Effector memory CD8-positive, alpha-beta T cell (primary cell): ENCODE measurements at places on chromosomes 2 and 18.

DNA sequence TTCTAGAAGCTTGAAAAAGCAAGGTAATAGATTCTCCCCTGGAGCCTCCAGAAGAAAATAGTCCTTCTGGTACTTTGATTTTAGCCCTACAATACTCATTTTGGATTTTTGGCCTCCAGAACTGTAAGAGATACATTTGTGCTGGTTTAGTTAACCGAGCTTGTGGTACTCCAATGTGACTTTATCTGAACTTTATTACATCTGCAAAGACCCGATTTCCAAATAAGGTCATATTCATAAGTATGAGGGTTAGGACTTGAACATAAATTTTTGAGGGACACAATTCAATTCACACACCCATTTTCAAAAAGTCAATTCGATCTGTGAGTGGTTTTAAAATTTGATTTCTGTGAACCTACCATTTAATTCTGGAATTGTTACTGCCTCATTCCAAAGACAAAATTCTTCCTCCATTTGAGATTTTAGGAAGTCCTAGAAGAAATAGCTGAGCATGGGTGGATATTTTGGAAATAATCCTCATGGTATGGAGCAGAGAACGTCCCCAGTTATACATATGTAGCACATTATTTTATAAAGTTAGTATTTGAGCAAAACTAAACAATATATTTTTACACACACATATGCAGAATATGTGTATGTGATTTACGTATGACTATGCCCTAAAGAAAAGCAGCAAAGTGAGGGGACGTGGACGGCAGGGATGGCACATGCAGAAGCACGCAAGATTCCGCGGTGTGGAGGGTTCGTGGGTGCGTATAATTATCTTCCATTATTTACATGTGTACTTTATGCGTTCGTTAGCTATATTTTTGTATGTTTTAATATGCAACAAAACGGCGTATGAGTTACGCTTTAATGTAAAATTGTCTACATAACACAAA, 905 bp upstream of the NUP35 start:
- DNase-seq: no peak

GRCh38 chr2:2181493-2181892, 149.6 kb downstream of the MYT1L start:
- no peak for DNase-seq

- no peak for DNase-seq
Measured at GRCh38 chr2:29064346-29064715, 10.0 kb downstream of the PCARE start.

DNA sequence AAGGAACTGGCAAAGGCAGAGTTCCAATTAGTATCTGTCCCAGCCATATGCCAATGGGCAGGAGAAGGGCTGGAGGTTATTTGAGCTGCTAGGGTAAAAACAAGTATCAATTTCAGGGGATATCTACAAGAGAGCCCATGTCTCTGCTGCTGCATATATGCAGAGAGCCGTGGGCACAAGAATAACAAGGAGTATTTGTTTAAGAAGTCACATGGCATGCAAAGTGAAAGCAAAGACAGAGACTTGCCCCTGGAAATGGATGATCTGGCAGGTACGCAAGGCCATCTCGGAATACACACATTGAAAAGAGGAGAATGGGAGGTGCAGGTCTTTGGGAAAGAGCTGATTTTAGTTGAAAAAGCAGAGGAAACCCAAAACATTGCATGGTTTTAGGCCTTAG, 170.6 kb downstream of the EVA1A start:
- DNase-seq: no peak

DNA sequence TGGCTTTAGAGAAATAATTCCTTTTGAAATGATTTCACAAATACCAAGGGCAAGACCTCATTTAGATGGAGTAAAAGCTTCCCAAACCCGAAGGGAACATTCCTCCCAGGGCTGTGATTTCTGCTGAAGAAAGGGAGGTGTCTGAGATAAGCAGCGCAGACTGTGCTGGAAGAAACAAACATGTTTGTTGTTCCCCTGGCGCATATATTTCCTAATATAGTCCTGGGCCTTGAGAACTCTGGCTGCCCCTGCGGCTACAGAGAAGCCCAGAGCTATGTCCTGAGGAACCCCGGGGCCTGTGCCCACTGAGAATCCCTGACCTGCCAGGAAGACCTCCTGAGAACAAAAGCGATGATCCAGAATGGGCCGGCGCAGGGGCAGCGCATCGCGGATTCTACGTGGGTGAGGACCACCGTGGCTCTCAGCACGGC, 372.6 kb upstream of the NT5C1B start:
- no peak for DNase-seq

- no peak for DNase-seq
Measured at GRCh38 chr2:135037831-135038230, 9.4 kb downstream of the MAP3K19 start.

DNA sequence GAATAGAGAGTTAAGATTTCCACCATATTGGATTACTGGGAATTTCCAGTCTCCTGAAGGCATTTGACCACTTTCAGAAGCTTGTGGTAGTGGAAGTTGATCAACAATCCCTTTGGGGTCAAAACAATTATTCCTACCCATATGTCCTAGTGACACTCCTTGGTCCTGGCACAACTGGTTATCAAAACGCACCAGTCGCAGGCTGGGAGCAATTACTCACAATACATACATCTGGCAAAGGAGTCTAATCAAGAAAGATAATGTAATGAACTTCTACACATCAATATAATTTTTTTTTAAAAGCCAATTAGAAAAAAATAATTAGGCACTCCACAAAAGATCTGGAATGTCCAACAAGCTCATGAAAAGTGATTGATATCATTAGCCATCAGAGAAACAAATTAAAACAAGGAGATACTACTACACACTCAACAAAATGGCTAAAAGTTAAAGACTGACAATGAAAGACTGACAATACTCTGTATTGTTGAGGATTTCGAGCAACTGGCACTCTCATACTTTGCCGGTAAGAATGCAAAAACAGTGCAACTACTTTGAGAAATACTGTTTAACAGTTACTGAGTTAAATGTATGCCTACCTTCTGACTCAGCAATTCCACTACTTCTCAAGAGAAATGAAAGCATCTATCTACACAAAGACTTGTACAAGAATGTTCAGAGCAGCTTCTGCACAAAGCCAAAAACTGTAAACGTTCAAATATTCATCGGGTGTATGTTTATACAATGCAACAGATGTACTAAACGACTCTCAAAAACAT, 2.0 kb downstream of the INO80C start:
- no peak for DNase-seq

- DNase-seq: peak; percentile 11
Measured at GRCh38 chr18:74081966-74082741, 65.5 kb downstream of the FBXO15 start.

- DNase-seq: no peak
Measured at GRCh38 chr2:8872821-8873432, 35.5 kb upstream of the KIDINS220 start.

- no peak for DNase-seq
Measured at GRCh38 chr18:28834889-28835288, 658.0 kb upstream of the CDH2 start.

- no peak for DNase-seq
Measured at GRCh38 chr2:135149251-135149650, 97.2 kb downstream of the RAB3GAP1 start.

DNA sequence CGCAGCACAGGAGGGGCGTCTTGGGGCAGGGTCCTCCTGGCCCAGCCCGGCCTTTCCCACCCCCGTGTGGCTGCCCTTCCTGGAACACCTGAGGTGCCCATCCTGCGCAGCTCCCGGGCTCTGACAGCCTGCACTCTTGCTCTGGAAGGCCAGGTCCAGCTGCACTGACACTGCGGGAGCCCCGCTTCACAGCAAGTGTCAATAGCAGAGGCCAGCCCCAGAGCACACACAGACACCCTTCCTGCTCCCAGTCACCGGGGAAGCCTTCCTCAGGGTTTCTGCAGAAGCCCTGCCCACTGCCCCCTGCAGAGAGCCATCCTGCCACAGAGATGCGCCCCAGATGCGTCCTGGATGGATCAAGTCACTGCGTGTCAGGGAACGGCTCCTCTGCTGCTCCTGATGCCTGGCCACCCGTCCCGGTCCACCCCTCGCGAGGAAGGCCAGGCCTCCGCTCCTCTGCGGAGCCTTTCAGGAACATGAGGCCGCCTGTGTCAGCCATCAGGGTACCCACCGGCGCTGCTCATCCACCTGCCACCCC, 519.2 kb upstream of the MYT1L start:
- DNase-seq: no peak

DNA sequence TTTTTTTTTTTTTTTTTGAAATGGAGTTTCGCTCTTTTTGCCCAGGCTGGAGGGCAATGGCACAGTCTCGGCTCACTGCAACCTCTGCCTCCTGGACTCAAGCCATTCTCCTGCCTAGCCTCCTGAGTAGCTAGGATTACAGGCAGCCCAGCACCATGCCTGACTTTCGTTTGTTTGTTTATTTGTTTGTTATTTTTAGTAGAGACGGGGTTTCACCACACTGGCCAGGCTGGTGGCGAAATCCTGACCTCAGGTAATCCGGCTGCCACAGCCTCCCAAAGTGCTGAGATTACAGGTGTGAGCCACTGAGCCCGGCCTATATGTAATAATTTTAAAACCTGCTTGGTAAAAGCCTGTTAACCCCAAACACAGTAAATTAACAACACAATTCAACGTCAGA, 435.7 kb downstream of the LRRTM4 start:
- DNase-seq: no peak

DNA sequence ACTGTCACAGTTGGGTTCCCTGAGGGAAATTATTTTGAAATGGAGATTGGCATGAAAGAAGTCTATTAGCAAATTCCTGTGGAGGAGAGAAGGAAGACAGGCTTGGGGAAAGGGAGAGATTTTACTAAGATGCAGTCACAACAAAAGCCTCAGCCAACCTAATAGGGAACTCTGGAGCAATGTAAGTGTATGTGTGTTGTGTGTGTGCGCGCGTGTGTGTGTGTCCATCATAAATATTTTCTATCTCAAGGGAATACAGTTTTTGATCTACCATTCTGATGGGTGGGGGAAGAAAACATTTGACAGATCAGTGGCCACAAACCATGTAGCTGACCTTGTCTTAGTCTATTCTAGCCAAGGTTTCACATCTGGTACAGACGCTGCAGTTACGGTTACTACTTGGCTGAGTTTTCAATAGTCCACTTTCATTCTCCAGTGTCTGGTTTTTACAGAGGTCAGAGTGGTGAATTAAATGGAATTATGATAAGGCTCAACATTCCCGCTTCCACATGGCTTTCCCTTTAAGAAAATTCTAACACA, 72.6 kb downstream of the MREG start:
- DNase-seq: no peak

- DNase-seq: no peak
Measured at GRCh38 chr2:56014046-56014730, 90.6 kb upstream of the EFEMP1 start.

GRCh38 chr2:126976721-126977328, 78.1 kb downstream of the TEX51 start:
- DNase-seq: no peak

DNA sequence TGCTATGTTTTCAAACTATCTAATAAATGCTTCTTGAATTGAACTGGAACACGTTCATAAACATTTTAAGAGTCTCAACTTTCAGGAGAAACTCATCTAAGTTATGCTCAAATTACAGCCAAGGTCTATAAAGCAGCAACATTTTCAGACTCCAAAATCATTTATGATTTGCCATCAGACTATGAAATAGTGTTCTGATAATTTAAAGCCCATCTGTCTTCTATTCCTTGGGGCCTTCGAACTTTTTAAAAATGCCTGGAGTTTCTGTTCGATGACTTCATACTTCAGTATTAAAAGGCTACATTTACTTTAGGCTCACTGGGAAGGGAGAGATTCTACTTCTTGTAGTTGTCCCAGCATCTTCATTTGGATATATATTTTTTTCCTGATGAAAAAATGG, 73.6 kb upstream of the NXPH2 start:
- no peak for DNase-seq

DNA sequence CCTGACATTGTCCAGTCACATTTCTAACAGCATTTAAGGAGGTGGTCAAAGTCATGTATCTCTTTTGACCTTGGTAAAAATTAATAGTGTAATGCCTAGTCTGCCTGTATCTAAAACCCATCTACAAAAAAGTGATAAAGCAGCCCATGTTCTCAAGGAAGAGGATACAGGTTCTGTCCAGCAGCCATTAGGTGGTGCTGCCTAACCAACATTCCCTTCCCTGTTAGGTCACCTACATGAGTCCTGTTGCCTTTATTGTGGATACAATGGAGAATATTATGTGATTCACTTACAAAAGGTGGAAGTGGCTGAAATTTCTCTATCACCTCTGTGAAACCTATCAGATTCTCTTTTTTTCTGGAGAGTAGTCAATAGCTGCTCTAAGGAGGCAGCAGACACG, 52.5 kb downstream of the AQP4 start:
- DNase-seq: no peak

DNA sequence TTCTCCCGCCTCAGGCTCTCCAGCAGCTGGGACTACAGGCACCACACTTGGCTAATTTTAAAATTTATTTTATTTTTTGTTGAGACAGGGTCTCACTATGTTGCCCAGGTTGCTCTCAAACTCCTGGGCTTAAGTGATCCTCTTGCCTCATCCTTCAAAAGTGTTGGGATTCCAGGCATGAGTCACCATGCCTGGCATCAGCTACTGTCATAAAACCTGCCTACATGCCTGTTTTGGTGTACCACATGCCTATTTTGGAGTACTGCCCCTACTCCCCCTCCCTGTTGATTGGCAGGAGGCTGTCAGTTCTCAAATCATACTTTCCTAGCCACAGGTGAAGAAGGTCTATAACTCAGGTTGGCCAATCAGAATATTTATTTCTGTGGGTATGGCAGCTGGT, 64.0 kb downstream of the CHST9 start:
- DNase-seq: no peak

GRCh38 chr2:218855305-218856166, 4.1 kb upstream of the WNT6 start:
- no peak for DNase-seq

- no peak for DNase-seq
Measured at GRCh38 chr2:227079726-227080125, 84.3 kb downstream of the COL4A4 start.

DNA sequence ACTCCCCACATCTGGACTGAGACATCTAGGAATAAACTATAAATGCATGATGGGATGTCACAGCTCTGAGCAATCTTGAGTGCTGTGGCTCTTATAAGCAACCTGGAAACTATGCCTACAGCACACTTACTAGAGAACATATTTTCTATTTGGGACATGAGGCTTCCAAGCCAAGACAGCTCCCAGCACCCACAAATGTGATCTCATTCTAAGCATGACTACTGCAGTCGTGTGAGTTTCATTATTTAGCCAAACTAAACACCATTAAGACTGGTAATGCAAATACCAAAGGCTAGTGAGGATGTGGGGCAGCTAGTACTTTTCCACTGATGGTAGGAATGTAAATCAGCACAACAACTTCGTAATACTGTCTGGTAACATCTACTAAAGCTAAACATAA, 72.5 kb downstream of the RTTN start:
- no peak for DNase-seq

DNA sequence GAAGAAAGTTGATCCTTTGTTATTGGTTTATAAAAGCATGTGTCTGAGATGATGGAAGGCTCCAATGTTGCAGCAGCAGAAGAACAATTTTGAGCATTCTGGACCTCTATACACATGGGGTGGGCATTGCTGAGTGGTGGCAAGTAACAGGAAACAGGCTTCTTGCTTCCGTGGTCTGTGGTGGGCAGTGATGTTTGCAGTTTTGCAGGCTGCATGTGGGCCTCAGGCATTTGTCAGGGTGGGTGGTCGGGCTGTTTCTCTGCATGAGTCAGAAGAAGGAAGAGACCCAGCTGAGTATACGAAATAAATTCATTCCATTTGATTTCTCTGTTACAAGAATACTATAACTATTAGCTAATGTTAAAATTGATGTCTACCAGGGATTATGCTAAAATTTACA, 239.5 kb upstream of the COL3A1 start:
- no peak for DNase-seq

- DNase-seq: no peak
Measured at GRCh38 chr18:53566626-53567025, 657.8 kb downstream of the MBD2 start.
